Eye (tissue), 1 donor: ENCODE measurements at places on chromosomes 5 and 9.

GRCh38 chr9:25936031-25936430, 257.8 kb upstream of the TUSC1 start:
- DNase-seq = no peak

- DNase-seq = no peak
Observed at GRCh38 chr5:175340180-175340579, 103.8 kb downstream of the DRD1 start.

- peak; percentile 81 for DNase-seq
Observed at GRCh38 chr9:114285166-114285867, 37.6 kb upstream of the ORM1 start.

- DNase-seq = peak; percentile 36
Observed at GRCh38 chr9:97954550-97954989, 16.6 kb upstream of the HEMGN start.

DNA sequence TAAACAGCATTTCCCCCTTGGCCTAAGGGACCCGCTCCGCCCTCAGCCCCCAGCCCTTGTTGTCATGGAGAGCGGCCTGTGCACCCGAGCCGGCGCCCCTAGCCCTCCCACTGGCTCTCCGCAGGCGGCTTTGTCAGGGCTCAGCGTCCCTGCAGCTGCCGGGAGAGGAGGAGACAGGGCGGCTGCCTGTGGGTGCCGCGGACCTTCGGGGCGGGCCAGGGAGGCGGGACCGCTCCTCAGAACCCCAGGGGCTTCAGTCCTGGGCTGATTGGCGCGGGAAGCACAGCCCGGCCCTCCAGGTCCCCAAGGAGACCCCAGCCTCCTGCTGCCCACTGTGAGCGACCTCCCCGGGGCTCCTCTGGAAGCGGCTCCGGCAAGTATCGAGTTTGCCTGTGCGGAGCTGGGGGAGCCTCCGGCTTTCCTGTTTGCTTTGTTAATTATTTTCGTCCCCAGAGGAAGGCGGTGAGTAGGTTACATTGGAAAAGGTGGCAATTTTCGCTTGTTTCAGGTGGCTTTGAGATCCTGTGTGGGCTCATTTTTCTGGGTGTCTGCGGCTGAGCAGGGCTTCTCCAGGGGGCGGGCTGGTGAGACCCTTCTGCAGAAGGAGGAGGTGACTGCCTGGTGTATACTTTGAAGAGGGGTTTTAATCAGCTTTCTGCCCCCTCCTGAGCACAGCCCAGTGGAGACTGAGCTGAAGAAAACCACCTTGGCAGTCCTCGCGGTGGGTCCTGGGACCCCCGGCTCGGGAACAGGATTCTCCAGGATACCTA, at the start of gene FGD3:
Gene FGD3 (plus strand): TSS at position 256 of the 770 bp plus-strand sequence. CDS start 28,734 bp downstream, outside the sequence.
- DNase-seq = peak; percentile 78

- DNase-seq = peak; percentile 19
Observed at GRCh38 chr5:36055984-36056383, 10.7 kb downstream of the UGT3A2 start.

GRCh38 chr5:142685418-142686209, at the start of gene FGF1:
TSS of gene FGF1 (minus strand) at chr5:142686090. CDS start at chr5:142614127, 71,963 bp downstream.
- DNase-seq = peak; percentile 50

DNA sequence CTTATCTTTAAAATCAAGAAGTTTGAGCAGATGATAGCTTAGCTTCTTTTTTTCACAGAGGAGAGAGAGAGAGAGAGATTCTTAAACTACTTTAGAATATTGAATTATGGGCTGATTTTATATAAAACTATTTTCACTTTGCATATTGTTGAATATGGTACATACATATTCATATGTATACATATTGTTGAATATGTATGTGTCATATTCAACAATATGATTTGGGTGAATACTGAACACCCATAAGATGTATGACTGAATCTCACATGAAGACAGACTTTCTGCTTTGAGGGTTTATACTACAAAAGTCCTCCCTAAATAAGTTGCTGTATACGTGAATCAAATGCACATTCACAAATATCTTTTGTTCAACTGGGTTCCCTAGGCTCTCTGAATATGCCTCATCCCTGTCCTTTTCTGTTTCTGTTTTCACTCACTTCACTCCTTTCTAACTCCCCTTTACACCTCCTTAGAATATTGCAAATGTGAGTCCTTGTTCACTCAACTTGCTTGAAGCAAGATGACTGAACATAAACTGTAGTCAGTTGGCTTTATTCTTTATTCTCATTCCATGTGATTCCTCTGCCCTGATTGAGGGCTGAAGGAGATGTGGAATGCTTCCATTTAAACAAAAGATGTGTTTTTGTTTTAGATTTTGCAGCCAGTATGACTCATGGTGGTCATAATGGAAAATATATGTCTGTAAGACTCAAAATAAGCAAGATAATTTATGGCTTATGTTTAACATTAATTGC, 225.4 kb upstream of the DAB2 start:
- peak; percentile 6 for DNase-seq

DNA sequence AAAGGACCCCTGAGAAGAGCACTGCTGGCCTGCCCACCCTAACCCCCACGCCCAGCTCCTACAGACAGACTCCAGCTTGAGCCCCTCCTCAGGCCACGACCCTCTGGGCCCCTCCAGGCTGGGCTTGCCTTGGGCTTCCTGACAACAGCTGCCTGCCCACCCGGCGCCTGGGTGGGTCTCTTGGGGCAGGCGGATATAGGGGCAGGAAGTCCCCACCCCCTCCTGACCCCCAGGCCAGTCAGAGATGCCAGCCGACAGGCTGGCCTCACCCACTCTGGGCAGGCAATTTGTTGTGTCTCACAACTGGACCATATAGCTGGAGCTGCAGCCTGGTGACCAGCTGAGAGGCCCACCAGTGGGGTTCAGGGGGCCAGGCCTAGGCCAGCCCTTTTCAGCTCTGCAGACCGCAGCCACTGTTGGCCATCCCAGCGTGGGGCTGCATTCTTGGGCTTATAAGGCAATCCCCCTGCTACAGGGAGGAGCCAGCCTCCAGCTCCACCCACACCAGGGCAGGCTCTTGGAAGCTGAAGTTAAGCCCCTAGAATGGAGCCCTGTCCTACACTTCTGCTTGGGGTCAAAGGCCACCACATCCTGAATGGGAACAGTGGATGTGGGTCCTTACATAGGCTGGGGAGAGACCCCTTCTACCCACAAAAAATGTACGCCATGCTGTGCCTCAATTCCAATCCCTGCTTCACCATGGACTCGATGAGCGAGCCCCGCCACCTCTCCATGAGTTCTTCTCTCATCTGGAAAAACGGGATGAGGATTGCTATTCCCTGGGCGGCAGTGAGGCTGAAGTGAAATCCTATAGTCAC, 2.0 kb downstream of the PDLIM7 start:
- peak; percentile 87 for DNase-seq

DNA sequence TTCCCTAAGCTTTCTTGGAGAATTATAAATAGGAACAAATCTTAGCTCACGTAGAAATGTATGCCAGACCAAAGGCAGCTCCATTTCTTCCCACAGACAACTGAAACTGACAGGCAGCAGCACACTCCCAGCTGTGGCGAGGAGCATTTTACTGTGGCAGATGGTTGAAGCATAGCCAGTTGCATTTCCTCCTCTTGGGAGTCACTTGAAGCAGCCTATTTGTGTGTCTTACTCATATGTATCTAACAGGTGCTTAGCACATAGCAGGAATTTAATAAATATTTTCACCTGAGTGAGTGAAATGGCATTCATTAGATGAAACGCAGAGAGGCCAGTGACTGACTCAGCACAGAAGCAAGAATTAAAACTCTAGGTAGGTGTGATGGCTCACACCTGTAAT, 12.3 kb upstream of the MTMR12 start:
- DNase-seq = peak; percentile 29

GRCh38 chr9:81849631-81850259, 78.5 kb upstream of the SPATA31D4 start:
- DNase-seq = no peak

DNA sequence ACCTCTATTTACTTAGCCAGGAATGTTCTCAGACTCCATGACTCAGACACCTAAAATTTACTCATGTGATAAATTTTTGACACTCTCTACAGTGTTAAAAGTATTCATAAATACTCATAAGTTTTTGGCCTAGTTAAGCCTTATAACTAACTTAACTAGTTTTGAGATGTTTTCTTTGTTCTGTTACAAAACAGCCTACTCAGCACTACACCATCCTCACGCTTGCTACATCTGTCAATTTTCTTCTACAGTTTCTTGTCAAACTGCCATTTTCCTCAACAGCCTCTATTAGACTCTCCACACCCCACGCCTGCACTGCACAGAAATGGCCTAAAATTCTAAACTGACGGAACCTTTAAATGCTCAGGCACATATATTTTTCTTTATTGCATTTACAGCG, 195.5 kb downstream of the ANXA1 start:
- no peak for DNase-seq

- no peak for DNase-seq
Observed at GRCh38 chr9:124878518-124878917, 16.6 kb downstream of the ARPC5L start.

DNA sequence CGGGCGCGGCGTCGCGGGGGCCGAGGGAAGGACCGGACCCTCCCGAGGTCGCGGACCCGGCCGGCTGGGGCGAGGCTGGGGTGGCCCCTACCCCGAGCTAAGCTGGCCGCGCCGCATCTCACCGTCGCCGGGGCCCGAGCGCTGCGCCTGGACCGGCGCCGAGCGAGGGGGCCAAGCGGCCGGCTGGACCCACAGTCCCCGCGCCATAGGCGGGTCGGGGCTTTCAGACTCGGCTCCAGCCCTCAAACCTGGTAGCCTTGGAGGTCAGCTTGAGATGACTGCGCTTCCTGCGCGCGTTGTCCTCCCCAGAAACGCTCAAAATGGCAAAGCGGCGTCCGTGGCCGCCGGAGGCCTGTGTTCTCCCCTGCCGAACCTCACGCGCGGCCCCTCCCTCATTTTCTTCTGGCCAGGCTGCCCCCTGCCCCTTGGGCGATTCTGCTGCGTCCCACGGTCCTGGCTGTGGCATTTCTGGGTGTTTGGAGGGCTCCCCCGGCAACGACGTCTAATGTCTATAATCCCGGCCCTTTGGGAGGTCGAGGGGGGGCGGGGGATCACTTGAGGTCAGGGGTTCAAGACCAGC, 8.7 kb upstream of the GRIN1 start:
- no peak for DNase-seq

GRCh38 chr5:146704949-146705665, 173.4 kb downstream of the PPP2R2B start:
- no peak for DNase-seq

GRCh38 chr9:107786561-107786960, 297.0 kb upstream of the KLF4 start:
- DNase-seq = no peak

DNA sequence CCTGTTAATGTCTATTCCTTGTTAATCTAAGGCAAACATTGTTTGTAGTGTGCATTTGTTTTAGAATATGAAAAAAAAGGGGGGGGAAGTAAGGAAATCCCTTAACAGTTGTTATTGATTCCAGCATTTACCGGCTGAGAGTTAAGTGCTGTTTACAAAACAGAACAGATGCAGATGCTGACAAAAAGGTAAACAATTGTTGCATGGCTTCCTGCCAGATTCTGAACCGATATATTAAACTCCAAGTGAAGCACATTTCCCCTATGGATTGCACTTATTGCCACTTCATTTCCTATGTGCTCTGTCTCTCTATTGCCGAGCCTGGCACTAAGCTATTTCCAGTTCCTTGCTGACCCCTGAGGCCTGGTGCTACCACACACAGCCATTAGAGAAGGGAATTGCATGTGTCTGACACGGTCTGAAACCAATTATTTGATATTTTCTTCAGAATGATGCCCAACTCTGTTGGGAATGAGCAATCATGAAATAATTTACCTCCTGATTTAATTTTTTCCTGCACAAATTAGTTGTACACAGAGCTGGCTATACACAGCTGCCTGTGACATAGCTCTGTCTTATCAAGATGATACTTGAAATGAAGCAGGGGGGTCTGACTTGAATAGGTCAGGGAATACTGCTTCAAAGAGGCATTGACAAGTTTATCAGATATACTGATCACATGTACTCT, 109.8 kb downstream of the KIAA0825 start:
- DNase-seq = peak; percentile 75

DNA sequence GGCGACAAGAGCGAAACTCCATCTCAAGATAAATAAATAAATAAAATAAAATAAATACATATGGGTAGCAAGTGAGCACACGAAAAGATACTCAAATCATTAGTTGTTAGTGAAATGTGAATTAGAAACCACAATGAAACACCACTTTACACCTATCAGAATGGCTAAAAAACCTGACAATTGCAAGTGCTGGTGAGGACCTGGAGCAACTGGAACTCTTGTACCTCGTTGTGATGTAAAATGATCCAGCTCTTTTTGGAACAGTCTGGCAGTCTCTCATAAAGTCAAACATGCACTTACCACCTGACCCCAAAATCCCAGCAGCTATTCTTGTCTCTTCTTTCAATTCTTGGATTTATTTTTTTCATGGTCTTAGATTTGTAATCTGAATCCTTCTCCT, 69.2 kb upstream of the FBXW11 start:
- no peak for DNase-seq

- DNase-seq = no peak
Observed at GRCh38 chr5:153429761-153430380, 60.6 kb upstream of the GRIA1 start.
